A549 treated with Hydrocortisone at 1 μM for 4 hours (cell line): ENCODE measurements at places on chromosomes 2 and 18. TPM values are rescaled to one million over a fixed set of nuclear protein-coding genes. Genes with fewer than 3 reads are reported as not detected.

Gene ALMS1
- 7.3 to 10.8 TPM (median 9.0 TPM) in 5 replicates for total RNA-seq

Gene CRYGB
- total RNA-seq: not detected in 5 replicates

Gene C1QL2
- 0.37 to 0.61 TPM (median 0.48 TPM) in 5 replicates for total RNA-seq

Gene SMCHD1
- 12.1 to 23.9 TPM (median 13.6 TPM) in 5 replicates for total RNA-seq

Gene CROCC2
- not detected in 5 replicates for total RNA-seq
